Activated T-cell treated with anti-CD3 and anti-CD28 coated beads for 1 hour (primary cell): ENCODE measurements at places on chromosomes 2 and 18.

- DNase-seq = no peak
Observed at GRCh38 chr2:113083296-113083695, 15.5 kb downstream of the IL1F10 start.

DNA sequence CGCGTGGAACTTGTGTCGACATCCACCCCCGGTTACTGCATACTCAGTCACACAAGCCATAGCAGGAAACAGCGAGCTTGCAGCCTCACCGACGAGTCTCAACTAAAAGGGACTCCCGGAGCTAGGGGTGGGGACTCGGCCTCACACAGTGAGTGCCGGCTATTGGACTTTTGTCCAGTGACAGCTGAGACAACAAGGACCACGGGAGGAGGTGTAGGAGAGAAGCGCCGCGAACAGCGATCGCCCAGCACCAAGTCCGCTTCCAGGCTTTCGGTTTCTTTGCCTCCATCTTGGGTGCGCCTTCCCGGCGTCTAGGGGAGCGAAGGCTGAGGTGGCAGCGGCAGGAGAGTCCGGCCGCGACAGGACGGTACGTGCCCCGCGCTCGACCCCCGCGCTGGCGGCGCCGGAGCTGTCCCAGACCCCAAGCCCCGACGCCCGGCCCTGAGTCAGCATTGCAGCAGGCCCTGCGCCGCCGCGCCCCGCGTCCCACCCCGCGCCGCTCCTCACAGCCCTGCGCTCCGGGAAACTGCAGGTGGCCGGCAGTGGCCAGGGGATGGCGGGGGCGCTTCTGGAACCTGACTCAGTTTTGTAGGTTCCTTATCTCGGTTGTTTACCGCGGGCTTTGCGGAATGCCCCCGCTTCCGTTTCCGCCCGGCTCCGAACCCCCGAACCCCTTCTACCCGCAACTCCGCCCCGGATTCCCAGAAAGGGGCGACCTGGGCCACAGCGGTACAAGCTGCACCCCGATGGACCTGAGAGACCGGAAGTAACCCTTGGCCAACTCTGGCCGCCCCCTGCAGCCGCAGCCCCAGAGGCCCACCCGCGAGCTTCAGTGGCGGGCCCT lies at the start of gene CFLAR:
Gene CFLAR, plus strand, starts transcription at position 50 of the 844 bp plus-strand sequence. CDS start 13,702 bp downstream, outside the sequence.
- peak; percentile 61 for DNase-seq

DNA sequence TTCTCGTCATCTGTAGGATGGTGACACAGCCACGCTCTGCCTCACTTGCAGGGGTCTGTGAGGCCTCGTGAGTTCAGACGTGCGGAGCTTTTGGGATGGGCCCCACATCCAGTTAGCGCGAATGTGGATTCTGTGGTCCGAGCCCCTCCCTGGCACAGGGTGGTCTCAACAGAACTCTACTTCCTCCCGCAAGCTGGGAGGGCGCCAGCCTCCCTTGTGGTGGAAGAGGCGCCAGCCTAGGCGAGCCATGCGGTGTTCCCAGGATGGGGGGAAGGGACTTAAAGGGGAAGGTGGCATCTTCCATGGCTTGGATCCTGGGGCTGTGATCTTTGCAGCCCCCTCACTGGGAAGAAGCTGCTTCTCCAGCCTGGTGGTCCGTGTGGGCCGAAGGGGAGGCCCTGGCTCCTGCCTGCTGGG lies 1.4 kb downstream of the SNORC start:
- no peak for DNase-seq

- no peak for DNase-seq
Observed at GRCh38 chr2:30165617-30166016, 18.8 kb downstream of the YPEL5 start.

DNA sequence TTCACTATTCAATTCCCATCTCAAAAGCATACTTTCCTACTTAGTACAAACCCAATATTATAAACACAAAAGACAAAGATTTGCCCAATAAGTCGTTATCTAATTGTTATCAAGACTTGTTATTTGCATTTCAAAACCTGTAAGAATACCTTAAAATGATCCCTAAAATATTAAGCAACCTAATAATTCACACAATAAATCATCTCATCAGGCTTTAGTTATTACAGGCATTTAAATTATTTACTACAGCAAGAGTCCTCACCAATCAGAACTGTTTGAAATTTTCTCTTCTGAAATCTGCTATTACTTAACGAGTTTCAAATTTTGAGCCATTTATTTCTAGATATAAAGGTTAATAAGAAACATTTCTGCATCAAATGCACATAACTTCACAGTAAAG lies 1.6 kb downstream of the CCDC88A start:
- no peak for DNase-seq
